ENCODE measurements at places on chromosomes 7 and 10.

GRCh38 chr7:77979219-77979618, 180.6 kb downstream of the PHTF2 start:
- no peak for DNase-seq

DNA sequence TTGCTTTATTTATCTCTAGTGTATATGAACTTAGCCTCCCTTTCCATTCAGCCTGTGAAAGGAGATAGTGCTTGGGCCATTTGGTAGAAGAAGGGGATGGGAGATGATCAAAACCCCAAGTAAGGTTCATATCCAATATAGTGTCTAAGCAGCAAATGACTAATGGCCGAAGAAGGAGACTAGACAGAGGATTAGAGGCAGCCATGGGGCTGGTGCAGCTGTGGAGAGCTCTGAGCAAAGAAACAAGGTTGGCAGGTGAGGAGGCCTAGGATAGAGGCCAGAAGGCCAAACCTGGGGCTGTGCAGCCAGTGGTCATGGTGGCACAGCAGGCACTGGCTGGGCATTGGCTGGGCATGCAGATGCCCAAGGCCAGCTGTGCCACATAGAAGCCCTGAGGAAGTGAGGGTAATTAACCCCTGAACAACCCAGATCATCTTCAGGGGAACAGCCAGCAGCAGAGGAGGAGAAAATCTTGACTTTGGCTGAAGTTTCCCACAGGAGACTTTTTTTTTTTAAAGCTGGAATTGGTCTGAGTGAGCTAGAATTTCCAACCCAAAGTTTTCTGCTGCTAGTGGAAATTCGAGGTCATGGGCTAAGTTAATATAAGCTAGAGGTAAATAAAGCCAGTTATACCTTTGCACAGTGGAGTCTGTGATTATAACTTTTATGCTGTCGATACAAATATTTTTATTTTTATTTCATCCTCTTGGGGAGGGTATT, 10.3 kb upstream of the CPA1 start:
- no peak for DNase-seq

- no peak for DNase-seq
Measured at GRCh38 chr10:86974484-86974883, 6.2 kb downstream of the ADIRF start.

DNA sequence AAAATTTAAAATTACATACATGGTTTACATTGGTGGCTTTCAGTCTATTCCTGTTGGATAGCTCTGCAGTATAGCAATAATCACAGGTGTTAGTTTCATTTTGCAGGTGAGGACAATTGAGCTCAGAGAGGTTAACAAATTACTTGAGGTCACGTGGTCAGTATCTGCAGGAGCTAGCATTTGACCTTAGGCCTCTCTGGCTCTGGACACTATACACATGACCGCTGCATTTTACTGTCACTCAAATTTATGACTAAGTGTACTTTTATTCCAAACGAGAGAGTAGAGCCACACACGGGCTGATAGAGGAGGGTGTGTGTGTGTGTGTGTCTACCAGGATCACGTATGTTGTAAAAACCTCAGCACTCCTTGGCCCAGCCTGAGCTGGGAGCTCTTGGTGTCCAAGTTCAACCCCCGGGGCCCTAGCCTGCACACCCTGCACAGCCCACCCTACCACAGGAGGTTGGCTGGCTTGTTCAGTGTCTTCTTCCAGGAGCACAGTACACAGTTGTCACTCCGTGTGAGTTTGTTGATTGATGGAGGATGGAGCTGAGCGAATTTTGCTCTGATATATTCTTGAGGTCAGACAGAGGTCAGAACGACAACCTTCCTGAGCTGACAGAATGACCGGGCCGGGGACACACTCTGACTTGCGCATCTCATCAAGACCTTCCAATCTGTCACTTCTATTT, 272.7 kb downstream of the GFRA1 start:
- DNase-seq: no peak

GRCh38 chr10:17349717-17350116, 104.7 kb downstream of the ST8SIA6 start:
- DNase-seq: no peak

DNA sequence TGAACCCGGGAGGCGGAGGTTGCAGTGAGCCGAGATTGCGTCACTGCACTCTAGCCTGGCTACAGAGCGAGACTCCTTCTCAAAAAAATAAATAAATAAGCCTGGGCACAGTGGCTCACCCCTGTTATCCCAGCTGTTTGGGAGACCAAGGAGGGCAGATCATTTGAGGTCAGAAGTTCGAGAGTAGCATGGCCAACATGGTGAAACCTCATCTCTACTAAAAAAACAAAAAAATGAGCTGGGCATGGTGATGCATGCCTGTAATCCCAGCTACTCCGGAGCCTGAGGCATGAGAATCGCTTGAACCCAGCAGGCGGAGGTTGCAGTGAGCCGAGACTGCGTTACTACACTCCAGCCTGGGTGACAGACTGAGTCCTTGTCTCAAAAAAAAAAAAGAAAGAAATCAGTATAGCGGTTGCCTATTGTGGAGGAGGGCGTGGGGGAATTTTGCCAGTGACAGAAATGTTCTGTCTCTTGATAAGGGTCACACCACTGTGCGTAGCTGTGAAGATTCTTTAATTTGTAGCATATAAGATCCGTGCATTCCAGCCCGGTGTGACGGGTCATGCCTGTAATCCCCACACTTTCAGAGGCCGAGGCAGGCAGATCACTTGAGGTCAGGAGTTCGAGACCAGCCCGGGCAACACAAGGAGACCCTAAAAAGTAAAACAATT, 17.9 kb upstream of the EIF3B start:
- DNase-seq: no peak

- no peak for DNase-seq
Measured at GRCh38 chr7:129385116-129385515, 49.1 kb upstream of the STRIP2 start.

DNA sequence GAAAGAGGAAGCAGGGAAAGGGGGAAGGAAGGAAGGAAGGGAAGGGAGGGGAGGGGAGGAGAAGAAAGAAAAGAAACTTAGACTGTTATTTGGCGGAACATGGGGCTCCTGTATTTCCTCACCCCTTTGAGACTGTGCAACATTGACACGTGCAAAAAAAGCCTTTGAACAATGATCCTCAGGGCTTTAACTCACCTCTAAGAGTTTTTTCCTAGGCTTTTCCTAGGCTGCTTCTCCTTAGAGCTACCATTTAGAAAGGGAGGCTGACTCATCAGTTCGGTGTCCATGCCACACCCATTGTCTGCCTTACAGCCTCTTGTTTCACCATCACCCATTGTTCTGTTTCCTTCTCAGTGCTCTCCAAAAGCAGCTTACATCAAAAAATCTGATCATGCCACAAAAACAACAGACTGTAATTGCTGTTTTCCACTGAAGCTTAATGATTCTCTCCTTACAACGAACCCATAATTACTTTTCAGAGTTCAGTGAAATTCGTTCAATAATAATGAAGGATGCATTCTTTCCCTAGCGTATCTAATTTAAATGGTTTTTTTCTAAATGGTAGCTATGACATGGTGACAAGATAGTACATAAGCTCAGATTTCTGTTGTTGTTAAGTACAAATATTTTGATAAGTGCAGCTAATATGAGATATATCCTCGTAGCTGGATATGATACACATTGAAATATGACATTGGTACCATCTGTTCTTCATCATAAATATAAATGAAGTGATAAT, 90.8 kb downstream of the PRLHR start:
- DNase-seq: no peak

DNA sequence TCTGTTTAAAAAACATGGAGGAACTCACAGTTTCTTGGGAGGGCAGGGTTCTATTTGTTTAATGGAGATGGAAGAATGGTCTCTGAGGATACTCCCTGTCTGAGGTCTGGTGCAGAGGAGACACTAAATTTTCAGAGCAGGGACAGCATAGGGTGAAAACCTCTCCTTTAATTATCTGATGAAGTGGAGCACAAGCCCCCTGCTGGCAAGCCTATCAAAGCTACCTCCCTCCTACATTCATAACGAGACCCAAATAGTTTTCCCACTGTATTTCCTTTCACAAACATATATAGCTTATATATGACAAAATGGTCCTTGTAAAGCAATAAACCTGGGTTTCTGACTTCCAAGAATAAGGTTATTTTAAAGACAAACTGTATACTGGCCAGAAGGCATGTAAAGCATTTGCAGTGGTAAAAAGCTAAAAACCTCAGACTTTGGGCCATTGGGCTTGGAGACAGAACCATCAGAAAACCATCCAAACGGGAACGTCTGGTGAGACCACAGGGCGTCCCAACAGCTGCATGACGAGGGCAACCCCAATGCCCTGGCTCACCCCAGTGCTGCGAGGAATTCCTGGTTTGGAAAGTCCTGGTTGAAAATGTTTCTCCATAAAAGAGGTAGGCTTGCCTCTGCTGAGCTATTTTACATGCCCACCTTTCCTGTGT, 201.3 kb downstream of the FANK1 start:
- no peak for DNase-seq

DNA sequence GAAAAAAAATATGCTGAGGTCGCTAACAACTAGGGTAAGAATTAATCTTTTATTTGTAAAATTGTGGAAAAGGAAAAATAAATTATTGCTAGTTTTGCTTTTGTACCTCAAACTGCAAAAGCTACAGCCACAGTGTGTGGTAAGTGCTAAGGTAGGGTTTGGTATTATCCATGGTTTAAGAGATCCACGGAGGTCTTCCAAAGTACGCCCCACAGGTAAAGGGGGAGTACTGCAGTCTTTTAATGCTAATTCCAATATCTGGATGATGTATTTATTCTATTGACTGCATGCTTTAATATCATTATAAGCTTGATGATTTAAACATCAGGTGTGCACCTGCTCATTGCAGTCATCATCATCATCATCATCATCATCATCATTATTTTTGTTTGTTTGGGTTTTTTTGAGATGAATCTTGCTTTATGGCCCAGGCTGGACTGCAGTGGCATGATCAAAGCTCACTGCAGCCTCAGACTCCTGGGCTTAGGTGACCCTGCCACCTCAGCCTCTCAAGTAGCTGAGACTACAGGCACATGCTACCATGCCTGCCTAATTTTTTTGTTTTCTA, 38.4 kb upstream of the BMS1 start:
- DNase-seq: no peak

DNA sequence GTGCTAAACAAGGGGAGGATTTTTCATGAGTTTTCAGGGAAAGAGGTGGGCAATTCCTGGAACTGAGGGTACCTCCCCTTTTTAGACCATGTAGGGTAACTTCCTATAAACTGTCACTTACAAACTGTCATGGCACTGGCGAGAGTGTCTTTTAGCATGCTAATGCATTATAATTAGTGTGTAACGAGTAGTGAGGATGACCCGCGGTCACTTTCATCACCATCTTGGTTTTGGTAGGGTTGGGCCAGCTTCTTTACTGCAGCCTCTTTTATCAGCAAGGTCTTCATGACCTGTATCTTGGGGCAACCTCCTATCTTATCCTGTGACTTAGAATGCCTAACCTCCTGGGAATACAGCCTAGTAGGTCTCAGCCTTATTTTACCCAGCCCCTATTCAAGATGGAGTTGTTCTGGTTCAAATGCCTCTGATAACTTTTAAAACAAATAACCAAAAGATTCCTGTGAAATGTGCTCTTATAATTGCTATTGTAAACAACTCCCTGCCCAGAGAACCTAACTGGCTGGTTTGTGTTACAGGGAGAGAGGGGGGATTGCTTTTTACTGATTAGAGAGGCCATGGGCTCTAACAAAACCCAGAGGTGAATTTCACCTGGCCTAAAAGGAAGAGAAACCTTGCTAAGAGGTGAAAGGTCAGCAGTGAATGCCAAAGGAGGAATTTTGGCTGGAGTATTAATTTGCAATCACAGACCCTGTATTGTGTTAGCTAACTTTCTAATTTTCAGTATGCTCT, 64.3 kb downstream of the EEPD1 start:
- DNase-seq: no peak

DNA sequence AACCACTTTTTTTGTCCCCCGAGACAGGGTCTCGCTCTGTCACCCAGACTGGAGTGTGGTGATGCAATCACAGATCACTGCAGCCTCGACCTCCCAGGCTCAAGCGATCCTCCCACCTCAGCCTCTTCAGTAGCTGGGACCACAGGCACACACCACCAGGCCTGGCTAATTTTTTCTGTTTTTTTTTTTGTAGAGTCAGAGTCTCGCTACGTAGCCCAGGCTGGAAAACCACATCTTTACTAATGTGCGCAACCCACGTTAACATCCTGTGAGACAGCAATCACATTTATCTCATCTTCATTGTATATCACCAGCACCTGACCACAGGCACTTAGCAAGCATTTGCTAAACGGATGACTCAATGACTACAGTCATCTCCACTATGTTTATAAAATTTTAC, 77.8 kb upstream of the ATP6V0A4 start:
- DNase-seq: no peak

- no peak for DNase-seq
Measured at GRCh38 chr10:33099748-33100147, 141.7 kb upstream of the ITGB1 start.

DNA sequence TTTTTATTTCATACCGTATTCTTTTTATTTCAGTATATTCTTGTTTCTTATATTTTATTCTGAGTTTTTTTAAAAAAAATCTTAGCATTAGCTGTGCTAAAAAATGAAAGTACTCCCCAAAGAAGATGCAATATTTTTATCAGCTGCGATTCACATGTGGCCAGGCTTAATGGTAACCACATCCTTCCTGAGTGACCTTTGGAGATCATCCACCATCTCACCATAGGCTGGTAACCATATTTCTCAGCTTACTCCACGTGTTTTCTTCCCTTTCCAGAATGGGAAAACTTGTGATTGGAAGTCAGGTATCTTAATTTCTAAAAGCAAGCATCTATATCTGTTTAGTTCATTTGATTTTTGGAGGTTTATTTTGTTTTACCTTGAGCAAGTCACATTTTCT, 18.8 kb upstream of the LIPM start:
- DNase-seq: no peak

DNA sequence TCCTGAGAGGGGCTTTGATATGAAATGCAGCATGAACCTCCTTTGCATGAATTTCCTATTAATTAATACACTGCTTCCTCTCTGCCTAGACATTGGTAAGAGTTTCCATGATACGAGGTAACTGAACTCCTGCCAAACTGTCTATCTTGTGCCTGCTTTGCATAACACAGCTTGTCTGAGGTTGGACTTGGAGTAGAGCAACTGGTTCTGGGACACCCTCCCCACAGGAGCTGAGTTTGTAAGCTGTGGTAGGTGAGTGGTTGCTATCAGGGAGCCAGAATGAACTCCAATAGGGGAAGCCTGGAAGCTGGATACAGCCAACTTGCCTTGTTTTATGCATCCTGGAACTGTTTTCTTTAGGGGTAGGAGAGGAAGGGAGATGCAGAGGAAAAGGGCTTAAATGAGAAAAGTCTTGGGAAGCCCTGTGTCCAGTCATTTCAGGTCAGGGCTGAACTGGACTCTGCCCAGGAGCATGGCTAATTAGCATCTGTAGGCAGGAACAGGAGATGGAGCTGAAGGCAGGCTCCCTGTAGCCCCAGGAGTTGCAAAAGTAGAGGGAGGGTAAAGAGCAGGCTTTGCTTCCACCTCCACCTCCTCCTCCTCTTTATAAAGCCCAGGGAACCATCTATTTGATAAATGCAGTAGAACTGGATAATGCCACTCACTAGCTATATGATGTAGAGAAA, 73.2 kb upstream of the GPR158 start:
- no peak for DNase-seq

- DNase-seq: no peak
Measured at GRCh38 chr10:84727398-84727797, 399.0 kb downstream of the CCSER2 start.

GRCh38 chr7:116327135-116327534, 116.8 kb downstream of the TES start:
- no peak for DNase-seq
